GM12891 (cell line): ENCODE measurements at places on chromosomes 6 and 20.

- no peak for DNase-seq
These were observed 180.4 kb downstream of the ZDHHC14 start for GRCh38 chr6:157561414-157561790.

DNA sequence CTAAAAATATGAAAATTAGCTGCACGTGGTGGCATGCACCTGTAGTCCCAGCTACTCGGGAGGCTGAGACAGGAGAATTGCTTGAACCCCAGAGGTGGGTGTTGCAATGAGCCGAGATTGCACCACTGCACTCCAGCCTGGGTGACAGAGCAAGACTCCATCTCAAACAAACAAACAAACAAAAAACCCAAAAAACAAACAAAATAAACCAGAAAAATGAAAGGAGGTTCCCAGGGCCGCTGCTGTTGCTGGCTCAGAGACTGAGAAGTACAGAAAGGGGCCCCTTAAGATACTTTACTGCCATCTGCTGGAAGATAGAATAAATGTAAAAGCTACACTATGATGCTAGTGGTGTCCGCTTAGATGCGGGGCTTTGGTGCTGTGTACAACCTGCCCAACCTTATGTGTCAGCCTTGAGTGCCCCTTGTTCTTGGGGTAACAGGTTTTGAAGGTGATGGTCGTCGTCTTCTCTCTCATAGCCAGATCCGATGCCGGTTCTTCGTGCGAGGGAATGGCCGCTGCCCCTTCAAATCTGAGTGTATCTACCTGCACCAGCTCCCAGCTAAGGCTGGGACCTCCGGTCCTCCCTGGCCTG lies 2.8 kb upstream of the FANCE start:
- DNase-seq: peak; percentile 73

GRCh38 chr20:58982406-58983114 lies 1.5 kb downstream of the NELFCD start:
- DNase-seq: no peak

DNA sequence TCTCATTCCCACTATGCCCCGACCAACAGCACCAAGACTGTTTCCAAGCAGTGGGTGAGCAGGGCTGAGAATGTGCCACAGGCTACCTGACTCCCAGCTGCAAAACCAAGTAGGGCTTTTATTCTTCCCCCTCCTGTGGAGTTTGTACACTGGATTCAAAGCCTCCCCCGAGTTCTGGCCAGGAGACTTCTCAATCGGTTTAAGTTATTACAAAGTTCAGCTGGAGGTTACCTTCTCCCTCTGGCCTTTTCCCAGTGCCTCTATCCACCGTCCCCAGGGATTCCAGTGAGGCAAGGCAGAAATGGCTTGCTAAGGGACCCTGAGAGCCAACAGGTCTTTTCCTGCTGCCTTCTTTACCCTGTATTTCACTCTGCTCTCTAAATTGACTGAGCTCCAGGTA lies 217.0 kb downstream of the ADGRG6 start:
- DNase-seq: no peak

DNA sequence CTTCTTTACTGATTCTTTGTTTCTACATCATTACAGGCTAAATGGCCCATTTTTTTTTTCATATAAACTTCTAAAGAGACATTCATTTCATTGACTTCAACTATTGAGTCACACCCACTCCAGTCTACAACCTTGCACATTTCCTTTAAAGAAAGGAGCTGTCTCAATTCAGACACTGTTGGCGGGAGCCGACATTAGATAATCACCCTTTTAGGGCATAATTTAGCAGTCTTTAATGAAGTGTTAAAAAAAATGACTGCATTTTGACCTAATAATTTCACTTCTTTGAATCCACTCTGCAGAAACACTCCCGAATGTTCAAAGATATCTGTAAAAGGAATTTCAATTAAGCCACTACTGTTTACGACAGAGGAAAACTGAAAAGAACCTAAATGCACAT lies 1.5 kb downstream of the EPM2A start:
- DNase-seq: no peak

DNA sequence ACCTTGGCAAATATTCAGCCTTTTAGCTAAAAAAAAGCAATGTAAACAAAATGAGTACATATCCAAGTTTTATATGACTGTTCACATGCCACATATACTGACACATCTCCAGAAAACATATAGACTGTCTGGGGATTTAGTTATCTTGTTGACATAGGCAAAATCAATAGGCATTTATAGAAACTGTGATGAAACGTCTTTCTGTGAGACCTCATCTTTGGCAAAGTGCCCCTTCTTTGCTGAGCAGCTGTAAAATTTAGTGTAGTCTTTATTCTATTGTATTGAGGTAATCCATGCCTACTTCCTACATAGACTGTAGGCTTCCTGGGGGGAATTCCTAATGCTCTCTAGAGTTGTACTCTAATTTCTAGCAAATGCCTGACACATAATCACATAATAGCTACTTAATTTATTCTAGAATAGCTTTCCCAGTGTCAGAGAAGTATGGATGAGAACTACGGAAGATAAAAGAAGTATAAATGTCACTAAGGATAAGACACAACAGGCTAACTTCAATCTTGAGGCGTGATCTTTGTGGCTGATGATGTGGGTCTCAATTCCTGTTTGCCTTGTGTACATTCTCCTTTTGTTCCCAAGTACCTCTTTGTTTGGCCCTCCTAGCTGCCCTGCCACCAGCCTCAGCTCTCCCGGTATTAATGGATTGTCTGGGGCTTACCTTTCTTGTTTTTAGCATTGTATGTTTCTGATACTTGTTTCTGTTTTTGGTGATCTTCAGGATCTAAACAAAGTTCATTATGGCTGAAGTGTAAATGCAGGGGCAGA lies 30.6 kb downstream of the PTCHD4 start:
- DNase-seq: no peak

GRCh38 chr6:20056350-20056992 lies 155.8 kb downstream of the MBOAT1 start:
- peak; percentile 16 for DNase-seq

DNA sequence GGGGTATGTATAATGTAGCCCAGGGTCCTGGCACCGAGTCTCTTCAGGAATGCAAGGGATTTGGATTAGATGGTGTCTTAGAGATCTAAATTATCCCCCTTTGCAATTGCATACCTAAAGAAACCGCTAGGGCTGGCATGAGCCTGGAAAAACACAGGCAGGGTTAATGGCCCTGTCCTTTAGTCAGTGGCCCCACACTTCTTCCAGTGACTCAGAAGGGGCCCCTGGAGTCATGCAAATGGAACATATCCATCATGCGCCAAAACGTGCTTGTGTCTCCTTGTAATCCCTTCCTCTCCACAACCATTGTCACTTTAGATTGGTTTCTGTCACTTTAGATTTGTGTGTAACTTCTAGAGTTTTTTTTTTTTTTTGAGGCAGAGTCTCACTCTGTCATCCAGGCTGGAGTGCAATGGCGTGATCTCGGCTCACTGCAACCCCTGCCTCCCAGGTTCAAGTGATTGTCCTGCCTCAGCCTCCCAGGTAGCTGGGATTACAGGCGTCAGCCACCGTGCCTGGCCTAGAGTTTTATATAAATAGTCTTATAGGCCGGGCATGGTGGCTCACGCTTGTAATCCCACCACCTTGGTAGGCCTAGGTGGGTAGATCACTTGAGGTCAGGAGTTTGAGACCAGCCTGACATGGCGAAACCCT lies 8.7 kb upstream of the MYBL2 start:
- DNase-seq: no peak

GRCh38 chr20:46509523-46509922 lies 3.8 kb downstream of the ZNF334 start:
- no peak for DNase-seq
